CD4-positive, alpha-beta T cell treated with Interleukin-15 for 1 hour (primary cell): ENCODE measurements at places on chromosomes 5 and 9.

DNA sequence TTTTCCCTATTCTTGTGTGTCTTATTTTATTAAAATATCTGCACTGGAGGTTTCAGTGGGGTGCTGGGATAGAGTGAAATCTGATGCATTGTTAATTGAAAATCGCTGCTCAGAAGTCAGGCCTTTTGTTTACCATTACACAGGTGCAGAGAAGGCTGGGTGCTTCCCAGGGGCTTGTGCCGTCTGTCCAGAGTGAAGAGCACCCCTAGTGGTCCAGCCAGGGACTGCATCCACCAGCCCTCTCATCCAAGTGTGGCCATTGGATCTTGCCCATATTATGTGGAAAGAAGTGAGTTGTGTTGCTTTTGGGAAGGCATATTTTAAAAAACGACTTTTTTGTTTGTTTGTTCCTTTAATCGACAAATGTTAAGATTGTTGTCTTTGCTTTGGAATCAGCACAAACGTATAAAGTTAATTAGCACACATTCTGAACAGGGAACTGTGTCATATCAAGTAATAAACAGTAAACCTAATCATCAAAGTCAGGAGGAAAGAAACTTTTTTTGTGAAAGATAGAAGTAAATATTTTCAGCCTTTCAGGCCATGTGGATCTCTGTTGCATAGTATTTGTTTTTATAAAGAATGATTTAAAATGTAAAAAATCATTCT lies 315.6 kb downstream of the MTRR start:
- no peak for DNase-seq

DNA sequence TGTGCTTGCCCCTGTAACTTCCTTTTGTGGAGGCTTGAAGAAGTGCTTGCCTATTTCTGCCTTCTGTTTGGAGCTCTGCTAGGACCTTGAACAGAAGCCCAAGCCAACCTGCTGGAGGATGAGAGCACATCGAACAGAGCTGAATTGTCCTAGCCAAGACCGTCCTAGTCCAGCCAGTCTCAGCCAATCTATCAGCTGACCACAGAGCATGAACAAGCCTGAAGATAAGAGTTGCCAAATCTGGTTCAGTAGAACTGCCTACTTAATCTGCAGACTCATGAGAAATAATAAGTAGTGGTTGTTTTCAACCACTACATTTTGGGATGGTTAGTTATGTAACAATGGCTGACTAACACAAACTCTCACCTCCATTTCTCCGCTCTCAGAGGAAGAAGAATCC lies 4.4 kb upstream of the SNX2 start:
- DNase-seq: no peak

DNA sequence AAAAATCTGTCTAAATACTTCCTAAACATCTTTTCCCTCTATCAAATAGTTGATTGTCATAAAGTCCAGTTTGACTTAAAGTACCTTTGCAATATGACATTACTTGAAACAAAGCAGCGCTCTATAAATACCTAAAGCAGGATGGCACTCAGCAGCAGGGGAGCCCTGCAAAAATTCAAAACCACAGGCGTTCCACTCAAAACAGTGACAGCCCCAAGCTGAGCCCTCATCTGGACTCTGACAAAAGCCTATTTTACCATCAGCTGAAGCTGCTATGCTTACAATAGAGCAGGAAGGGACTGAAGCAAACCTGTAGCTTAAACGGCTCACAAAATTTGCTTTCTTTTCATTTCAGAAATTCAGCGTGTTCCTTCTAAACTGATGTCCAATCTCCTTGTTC lies 11.5 kb downstream of the GABRA6 start:
- DNase-seq: no peak

- no peak for DNase-seq
These were observed 33.1 kb upstream of the TLX3 start for GRCh38 chr5:171275841-171276544.

GRCh38 chr9:73042155-73042554 lies 89.3 kb upstream of the ALDH1A1 start:
- DNase-seq: no peak

DNA sequence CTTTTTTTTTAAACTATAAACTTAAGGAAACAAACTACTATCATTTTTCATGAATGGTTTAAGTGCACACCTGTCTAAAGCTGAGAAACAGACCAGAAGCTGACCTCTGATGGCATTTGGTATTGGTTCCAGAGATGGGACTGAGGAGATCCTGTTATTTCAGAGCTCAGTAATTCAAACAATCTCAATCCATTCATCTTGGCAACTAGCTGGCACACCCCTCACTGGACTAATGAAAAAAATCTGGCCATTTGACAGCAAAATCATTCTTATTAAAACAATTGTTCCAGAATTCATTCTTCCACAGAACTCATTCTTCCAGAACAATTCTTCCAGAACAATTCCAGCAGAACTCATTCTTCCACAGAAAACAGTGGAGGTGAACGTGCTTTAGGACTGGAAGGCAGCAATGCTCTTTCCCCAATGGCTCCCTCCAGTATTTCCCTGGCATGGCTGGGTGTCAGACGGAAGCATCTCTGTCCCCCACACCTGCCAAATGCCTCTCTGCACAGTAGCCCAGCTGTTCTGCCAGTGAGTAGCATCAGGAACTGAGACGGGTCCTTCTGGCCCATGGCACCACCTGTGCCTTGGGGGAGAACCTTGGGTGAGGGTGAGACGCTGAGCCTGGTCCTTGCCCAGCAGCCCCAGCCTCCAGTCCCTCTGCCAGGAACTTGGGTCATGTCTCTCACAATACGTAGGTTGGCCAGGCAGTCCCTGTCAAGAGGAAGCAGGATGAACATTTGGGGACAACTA lies 87.5 kb upstream of the EQTN start:
- DNase-seq: no peak

GRCh38 chr9:134570711-134571325 lies 70.8 kb upstream of the COL5A1 start:
- DNase-seq: no peak
